Activated T-cell treated with anti-CD3 and anti-CD28 coated beads, Interleukin-2, amount 50 U/mL, for 24 hours (primary cell): ENCODE measurements at places on chromosomes 5 and 9.

- no peak for DNase-seq
Measured at GRCh38 chr9:126523611-126524111, 90.1 kb upstream of the LMX1B start.

GRCh38 chr9:116337015-116337414 is 183.4 kb downstream of the PAPPA start:
- DNase-seq, result no peak

- DNase-seq, result no peak
Measured at GRCh38 chr5:134541736-134542376, 16.4 kb downstream of the JADE2 start.

DNA sequence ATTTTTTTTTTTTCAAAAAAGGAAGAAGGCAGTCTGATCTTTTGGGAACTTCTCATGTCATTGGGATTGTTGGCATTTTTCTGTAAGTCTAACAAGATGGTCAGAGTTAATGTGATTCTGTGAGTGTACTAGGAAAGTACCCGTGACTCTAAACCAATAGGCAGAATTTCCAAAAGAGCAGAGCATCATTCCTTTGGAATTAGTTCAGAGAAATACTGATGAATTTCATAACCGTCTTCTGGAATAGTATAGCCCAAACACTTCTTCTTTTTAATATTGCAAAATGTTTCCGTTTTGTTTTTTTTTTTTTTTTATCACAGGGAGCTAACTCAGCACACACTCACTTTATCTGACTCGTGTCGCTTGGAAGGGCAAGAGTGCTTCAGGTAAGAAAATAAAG is 407.4 kb downstream of the DTWD2 start:
- no peak for DNase-seq

- peak; percentile 34 for DNase-seq
Measured at GRCh38 chr5:61327760-61328753, 4.0 kb upstream of the ZSWIM6 start.

- DNase-seq, result no peak
Measured at GRCh38 chr9:122228568-122229484, at the start of gene LHX6. LHX6 (minus strand) TSS chr9:122228957; CDS start chr9:122228740, 217 bp downstream.
